ENCODE measurements at places on chromosomes 4 and X. TPM values are rescaled to one million over a fixed set of nuclear protein-coding genes. Genes with fewer than 3 reads are reported as not detected.

The CYSLTR1 gene
- 0.11 TPM for total RNA-seq

DNA sequence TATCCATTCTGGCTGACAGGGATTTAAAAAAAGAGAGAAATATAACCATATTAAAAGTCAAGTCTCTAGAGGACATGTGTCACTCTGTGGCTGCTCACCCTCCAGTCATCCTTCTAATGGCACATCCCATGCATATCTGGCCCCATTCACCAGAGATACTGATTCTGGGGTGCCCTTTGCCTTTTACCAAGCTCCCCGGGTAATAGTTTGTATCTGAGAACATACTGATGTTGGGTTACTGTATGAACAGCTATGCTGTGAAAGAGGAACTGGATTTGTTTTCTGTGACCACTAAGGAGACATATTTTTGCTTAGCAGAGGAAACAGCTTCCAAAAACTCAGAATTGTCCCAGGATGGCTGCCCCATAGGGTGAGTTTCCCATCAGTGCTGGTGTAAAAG lies 56.0 kb downstream of the SAT1 start:
- no peak for DNase-seq
- H3K36me3 ChIP-seq = no peaks in the 10 kb centered on the region
- H3K4me1 ChIP-seq = no peaks in the 10 kb centered on the region

GRCh38 chr4:138599965-138600364 lies 357.8 kb upstream of the SLC7A11 start:
- H3K27ac ChIP-seq = no peak overlapping the region
- no peak overlapping the region for H3K4me3 ChIP-seq
- H3K4me1 ChIP-seq = no peaks in the 10 kb centered on the region
- no peaks in the 10 kb centered on the region for H3K27me3 ChIP-seq
- no peaks in the 10 kb centered on the region for H3K36me3 ChIP-seq

DNA sequence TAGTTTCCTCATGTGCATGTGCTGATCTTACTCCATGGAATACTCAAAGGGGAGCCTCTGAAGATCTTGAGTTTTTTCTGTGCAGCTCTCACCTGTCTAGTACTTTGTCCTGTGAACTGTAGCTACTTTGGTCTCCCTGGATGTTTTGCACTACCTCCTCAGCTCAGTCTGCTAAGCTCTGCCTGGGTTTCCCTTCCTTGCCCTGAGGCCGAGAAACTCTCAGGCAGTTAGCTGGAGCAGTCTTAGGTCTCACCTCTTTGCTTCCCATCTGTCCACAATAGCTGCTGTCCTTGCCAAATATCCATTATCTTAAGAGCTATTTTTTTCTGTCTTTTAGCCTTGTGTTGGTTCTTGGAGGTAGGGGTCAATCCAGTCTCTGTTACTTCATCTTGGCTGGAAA lies 11.6 kb downstream of the THAP6 start:
- no peak overlapping the region for H3K27ac ChIP-seq
- H3K27me3 ChIP-seq = no peaks in the 10 kb centered on the region
- no peaks in the 10 kb centered on the region for H3K4me1 ChIP-seq

GRCh38 chrX:139881130-139881529 lies 51.7 kb downstream of the ATP11C start:
- no peak overlapping the region for H3K27ac ChIP-seq
- H3K4me1 ChIP-seq = no peaks in the 10 kb centered on the region
- no peak for DNase-seq
- no peaks in the 10 kb centered on the region for H3K36me3 ChIP-seq

GRCh38 chr4:56227301-56227835 lies 159.9 kb downstream of the AASDH start:
- no peaks in the 10 kb centered on the region for H3K27me3 ChIP-seq
- no peak for DNase-seq
- H3K27ac ChIP-seq = no peak overlapping the region

- no peaks in the 10 kb centered on the region for H3K27me3 ChIP-seq
- H3K27ac ChIP-seq = no peak overlapping the region
These were observed 74.6 kb downstream of the MXRA5 start for GRCh38 chrX:3271834-3272186.

GRCh38 chr4:4492161-4492847 lies 49.5 kb downstream of the STX18 start:
- no peaks in the 10 kb centered on the region for H3K27me3 ChIP-seq
- no peak overlapping the region for H3K4me3 ChIP-seq
- DNase-seq = no peak
- H3K4me1 ChIP-seq = no peaks in the 10 kb centered on the region
- H3K27ac ChIP-seq = no peak overlapping the region

The YY2 gene
- 1.4 TPM for total RNA-seq

The MSX1 gene
- total RNA-seq = 1.3 TPM

GRCh38 chrX:7261672-7262332 lies 113.8 kb upstream of the PUDP start:
- H3K27ac ChIP-seq = no peak overlapping the region
- DNase-seq = no peak
- H3K4me3 ChIP-seq = no peak overlapping the region
- no peaks in the 10 kb centered on the region for H3K4me1 ChIP-seq
- H3K36me3 ChIP-seq = no peaks in the 10 kb centered on the region

DNA sequence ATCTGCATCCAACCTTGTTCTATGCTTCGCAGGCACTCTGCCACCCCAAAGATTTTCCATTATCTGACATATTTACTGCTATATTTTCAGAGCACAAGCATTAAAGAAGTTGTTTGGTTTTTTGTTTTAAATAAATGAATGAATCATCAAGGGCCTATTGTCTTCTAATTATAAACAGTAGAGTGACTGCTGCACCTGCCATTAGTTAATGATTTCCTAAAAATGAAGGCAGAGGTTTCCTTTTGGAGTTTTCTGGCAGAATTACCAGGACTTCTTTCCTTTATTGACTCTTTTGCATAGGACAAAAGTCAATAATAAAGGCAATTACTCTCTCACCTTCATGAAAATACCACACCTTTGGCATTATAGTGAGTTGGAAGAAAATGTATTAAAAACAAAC lies 238.1 kb downstream of the INPP4B start:
- no peaks in the 10 kb centered on the region for H3K27me3 ChIP-seq
- H3K4me3 ChIP-seq = no peak overlapping the region
- H3K27ac ChIP-seq = no peak overlapping the region
- DNase-seq = no peak

DNA sequence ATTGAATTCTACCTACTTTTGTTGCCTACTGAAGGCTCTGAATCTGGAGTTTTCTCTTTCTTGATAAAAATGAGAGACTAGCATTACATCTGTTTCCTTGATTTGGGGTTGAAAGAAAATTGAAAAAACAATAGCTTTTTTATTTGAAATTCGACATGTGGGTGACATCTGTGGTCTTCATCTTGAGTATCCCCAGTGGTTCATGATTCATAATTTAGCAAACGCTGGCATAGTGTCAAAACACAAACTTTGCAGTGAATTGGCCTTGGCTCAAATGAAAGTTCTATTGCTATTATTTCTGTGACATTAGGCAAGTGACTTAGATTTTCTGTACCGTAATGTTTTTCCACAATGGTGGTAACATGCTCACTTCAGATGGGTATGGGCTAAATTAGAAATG lies 747.6 kb downstream of the PCDH7 start:
- no peaks in the 10 kb centered on the region for H3K4me1 ChIP-seq
- no peak for DNase-seq
- no peak overlapping the region for H3K4me3 ChIP-seq
- H3K27me3 ChIP-seq = no peaks in the 10 kb centered on the region
- no peak overlapping the region for H3K27ac ChIP-seq

The F8A3 gene
- total RNA-seq = 6.2 TPM

DNA sequence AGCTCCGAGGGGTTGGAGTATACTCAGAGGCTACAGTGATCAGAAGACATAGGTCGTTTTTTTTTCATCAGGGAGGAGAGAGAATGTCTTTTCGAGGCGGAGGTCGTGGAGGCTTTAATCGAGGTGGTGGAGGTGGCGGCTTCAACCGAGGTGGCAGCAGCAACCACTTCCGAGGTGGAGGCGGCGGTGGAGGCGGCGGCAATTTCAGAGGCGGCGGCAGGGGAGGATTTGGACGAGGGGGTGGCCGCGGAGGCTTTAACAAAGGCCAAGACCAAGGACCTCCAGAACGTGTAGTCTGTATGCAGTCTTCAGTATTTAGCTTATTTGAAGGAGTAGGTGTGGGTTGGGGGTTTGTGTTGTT lies 500 bp downstream of the GAR1 start:
- H3K27ac ChIP-seq = peak overlapping the region; percentile 73
- DNase-seq = no peak
- H3K36me3 ChIP-seq = peaks cover 37% of the 10 kb centered on the region
- H3K4me1 ChIP-seq = no peaks in the 10 kb centered on the region
- peak overlapping the region; percentile 97 for H3K4me3 ChIP-seq
- H3K27me3 ChIP-seq = no peaks in the 10 kb centered on the region

DNA sequence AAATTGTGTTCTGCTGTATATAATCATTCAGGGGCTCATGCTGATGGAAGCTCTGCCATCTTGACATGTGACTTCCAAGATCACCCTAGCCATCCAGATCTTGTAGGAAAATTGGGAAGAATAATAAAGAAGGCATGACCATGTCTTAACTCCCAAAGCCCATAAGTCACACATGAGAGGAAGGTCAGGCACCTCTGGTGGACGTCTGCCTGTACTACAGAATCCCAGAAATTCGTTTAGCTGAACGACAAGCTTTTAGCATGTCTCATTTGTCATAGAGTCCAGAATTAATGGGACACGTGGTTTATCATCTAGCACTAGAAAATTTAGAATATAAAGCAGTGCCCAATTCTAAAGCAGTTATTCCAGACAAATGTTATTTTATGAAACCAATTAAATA lies 212.7 kb downstream of the CENPC start:
- H3K4me1 ChIP-seq = no peaks in the 10 kb centered on the region
- no peaks in the 10 kb centered on the region for H3K27me3 ChIP-seq
- H3K36me3 ChIP-seq = no peaks in the 10 kb centered on the region
- DNase-seq = peak; percentile 70
- no peak overlapping the region for H3K4me3 ChIP-seq

- no peak for DNase-seq
- H3K4me3 ChIP-seq = no peak overlapping the region
- H3K4me1 ChIP-seq = no peaks in the 10 kb centered on the region
- no peaks in the 10 kb centered on the region for H3K36me3 ChIP-seq
These were observed 20.9 kb upstream of the PLAC1 start for GRCh38 chrX:134679221-134679620.

The PAGE2 gene
- not detected for total RNA-seq

The CT83 gene
- total RNA-seq = 0.73 TPM

Data from endodermal cell (in vitro differentiated cells).